ENCODE measurements at places on chromosomes 11 and 22.

GRCh38 chr11:114052160-114052559 lies 7.4 kb upstream of the ZBTB16 start:
- DNase-seq: no peak

- DNase-seq: no peak
Measured at GRCh38 chr11:74687237-74688023, 43.8 kb downstream of the CHRDL2 start.

- DNase-seq: no peak
Measured at GRCh38 chr22:17132112-17132511, 11.0 kb upstream of the TMEM121B start.

GRCh38 chr11:122207921-122208764 lies 92.1 kb upstream of the BLID start:
- no peak for DNase-seq

DNA sequence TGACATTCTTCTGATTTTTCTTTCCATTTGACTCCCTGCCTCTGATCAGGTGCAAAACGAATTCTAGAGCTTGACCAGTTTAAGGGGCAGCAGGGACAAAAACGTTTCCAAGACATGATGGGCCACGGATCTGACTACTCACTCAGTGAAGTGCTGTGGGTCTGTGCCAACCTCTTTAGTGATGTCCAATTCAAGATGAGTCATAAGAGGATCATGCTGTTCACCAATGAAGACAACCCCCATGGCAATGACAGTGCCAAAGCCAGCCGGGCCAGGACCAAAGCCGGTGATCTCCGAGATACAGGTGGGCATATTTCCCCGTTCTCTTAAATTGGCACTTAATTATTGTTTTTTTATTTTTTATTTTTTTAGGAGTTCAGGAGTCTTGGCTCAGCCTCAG lies 15.4 kb downstream of the XRCC6 start:
- DNase-seq: no peak

DNA sequence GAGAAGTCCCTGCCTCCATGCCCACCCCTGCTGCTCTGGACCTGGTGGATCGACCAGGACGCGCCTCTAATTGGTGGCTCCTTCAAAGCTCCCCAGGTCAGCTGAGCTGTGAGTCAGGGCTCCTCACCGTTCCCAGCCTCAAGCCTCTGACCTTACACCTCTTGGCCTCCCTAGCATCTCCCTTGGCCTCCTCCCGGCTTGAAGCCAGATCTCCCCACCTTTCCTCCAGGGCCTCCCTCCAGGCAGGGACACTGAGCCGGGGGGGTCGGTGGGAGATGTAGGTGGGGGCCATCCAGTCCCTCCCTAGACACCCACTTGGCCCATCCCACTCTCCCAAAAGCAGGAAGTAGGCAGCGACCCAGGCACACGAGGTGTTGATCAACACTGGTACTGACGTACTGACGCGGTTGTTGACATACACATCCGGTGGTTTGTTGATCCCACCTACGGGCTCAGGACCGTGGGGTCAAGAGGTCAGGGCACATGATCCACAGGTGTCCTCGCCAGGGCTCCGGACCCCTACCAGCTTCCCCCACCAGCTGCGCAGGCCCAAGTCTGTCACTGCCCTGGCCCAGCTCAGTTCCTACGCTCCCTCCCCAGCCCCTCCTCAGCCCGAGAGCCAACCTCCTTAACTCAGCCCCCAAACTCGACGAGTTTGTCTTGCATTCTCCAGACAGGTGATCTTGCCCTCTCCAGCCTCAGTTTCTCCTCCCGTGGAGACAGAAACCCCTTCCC lies 802 bp downstream of the ATG2A start:
- no peak for DNase-seq

DNA sequence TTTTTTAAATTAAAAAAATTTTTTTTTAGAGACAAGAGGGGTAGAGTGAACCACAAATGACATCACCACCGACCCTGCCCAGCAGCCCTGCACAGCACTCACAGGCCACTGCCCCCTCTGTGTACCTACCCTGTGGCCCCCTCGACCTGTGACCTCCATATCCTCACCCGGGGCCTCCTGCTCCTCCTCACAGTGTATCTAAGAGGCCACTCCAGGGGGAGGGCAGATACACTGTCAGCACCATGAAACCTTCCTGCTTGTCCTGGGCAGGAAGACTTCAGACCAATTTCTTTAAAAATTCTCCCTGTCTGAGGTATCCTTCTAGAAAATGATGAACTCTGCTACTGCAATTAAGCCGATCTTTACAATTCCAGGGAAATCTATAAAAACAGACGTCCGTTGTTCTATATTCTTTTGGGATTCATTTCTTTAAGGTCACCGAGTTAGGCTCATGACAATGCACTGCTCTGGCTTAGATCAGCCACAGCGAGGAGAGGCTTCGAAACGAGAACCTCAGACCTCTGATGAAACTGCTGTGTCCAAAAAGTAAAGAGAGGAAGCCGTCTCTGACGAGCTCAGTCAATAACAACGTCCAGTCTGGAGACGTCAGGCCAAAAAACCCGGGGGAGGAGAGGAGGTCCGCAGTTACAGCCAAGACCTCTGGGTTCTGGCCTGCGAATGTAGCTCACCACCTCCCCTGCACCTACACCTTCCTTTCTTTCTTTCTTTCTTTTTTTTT lies 17.5 kb downstream of the NFAM1 start:
- DNase-seq: no peak

- DNase-seq: no peak
Measured at GRCh38 chr11:95358511-95359340, 127.7 kb upstream of the SESN3 start.

- no peak for DNase-seq
Measured at GRCh38 chr22:40463017-40463631, 92.7 kb downstream of the SGSM3 start.

- DNase-seq: no peak
Measured at GRCh38 chr11:35288817-35289541, 130.4 kb downstream of the SLC1A2 start.

DNA sequence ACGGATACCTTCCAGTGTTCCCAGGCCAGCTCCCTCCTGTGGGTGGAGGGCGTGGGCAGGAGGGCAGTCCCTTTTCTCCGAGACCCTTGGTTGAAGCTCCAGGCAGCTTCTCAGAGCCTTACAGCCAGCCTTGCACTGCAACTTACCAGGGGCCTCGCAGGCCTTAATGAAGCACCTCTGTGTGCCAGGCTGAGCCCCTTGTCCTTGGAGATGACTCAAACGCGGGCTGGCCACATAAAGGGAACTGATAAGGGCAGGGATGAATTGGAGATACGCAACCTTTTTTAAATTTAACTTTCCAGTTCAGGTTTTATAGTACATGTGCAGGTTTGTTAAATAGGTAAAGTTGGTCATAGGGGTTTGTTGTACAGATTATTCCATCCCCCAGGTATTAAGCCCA lies 72.7 kb downstream of the WNT7B start:
- no peak for DNase-seq

DNA sequence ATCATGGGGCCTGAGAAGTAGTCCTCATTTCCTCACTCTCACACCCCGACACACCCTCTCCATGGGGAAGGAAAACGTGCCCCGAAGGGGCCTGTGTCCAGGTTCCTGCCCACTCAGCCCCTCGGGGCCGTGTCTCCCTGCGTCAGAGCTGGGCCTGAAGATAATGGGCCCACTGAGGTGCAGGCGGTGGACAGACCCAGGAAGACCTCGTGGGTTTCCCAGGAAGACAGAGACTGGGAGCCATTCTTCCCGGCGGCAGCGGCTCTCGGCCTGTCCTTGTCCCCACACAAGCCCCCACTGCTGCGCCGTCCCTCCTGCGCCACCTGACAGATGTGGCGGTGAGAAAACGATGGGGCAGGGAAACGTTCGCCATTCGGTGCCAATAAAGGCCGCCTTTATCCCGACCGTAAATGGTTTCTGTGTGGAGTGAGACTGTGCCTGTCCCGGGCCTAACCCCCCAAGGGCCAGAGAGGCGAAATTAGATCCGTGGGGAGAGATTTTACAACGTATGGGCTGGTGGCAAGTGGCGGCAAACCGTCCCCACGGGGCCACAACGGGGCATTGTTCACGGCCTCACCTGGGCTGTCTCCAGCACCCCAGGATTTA lies 89.0 kb downstream of the CDKN1C start:
- DNase-seq: no peak

GRCh38 chr11:13800901-13801300 lies 132.4 kb downstream of the FAR1 start:
- DNase-seq: no peak

GRCh38 chr22:36660510-36660840 lies 43.1 kb downstream of the CACNG2 start:
- DNase-seq: no peak

DNA sequence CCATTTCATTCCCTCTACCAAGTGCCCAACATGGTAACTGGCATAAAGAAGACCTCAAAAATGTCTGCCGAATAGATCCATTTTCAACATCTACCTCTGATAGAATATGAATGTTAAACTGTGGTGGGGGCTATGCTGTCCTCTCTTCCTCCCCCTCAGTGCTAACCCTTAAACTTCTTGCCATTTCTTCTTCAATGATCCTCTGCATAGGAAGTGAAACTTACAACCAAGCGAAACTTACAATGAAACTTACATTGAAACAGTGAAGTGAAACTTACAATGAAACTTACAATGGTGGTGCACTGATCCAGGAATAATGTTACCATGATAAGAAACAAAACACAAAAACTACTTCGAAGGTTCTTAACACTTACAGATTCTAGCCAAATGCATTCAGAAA lies 4.7 kb downstream of the RTCB start:
- DNase-seq: no peak

DNA sequence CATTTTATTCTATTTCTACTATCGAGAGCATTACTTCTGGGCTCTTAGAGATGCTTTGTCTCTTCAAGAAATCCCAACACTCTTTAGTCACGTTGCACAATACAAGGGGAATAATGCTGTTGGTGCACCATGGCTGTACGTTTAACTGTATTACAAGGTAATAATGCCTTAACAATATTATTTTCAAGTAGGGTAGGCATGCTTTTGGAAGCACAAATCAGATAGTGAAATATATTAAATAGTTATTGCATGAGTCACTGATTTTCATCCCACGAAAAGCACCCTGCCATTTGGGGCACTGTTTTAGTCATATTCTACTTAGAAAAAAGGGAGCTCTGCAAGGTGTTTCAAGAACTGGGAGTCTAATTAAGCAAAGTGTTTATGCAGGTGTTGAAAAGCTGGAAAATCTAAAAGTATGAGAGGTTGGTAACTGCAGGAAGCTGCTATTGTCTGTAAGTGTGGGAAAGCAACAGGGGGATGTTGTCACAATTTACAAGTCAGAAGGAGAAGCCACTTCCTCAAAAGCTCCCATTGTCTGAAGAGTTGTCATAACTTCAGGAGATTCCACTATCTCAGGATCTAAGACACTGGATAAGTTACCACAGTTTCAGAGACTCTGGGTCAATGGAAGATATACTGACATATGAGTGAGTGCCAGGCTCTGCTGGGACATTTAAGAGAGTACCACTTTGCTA lies 218.2 kb downstream of the JRKL start:
- no peak for DNase-seq

GRCh38 chr11:74462009-74462408 lies 5.3 kb downstream of the KCNE3 start:
- DNase-seq: no peak

- DNase-seq: no peak
Measured at GRCh38 chr22:22894740-22895731, 7.4 kb downstream of the IGLL5 start.

DNA sequence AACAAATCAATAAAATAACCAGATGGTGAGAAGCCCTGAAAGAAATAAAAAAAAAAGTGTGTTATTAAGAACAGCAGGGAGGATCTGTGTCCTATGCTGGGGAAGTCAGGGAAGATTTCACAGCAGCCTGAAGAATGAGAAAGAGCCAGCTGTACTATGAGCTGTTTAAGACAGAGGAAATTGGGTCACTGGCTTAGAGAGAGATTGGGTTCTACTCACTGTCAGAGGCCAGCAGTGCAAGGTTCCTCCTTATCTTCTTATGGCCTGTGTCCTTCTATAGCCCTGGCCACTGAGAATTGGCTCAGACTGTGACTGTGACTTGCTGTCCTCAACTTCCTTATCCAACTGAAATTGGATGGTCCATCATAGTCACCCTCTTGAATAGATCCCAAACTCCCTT lies 54.8 kb upstream of the FDX1 start:
- no peak for DNase-seq

- DNase-seq: no peak
Measured at GRCh38 chr22:24878969-24879368, 67.5 kb downstream of the LHFPL7 start.

DNA sequence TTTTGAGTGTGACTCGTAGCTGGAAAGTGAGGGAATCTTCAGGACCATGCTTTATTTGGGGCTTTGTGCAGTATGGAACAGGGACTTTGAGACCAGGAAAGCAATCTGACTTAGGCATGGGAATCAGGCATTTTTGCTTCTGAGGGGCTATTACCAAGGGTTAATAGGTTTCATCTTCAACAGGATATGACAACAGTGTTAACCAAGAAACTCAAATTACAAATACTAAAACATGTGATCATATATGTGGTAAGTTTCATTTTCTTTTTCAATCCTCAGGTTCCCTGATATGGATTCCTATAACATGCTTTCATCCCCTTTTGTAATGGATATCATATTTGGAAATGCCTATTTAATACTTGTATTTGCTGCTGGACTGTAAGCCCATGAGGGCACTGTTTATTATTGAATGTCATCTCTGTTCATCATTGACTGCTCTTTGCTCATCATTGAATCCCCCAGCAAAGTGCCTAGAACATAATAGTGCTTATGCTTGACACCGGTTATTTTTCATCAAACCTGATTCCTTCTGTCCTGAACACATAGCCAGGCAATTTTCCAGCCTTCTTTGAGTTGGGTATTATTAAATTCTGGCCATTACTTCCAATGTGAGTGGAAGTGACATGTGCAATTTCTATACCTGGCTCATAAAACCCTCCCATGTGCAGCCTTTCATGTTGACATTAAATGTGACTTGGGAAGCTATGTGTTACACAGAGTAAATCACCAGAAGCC lies 11.0 kb downstream of the OR51E1 start:
- DNase-seq: no peak

DNA sequence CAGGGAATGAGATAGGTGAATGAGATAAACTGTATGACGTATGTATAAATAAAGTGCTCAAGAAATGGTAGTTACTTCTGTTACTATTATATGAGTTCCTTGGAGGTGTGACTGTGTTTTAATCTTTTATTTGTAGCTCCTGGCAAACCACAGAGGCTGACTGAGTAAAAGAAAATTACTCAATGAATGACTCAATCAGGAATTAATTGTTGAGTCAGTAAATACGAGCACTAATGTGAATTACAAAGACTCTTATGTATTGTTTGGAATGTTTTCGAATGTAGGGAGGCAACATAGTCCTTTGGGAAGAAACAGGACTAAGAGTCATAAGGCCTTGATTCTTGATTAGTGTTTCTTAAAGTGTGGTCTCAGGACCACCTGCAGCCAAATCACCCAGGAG lies 51.1 kb upstream of the BLID start:
- DNase-seq: no peak
